ENCODE measurements at places on chromosomes 1 and 21.
A peak's percentile ranks its signal among the peaks of the same experiment; 100 is the strongest.

DNA sequence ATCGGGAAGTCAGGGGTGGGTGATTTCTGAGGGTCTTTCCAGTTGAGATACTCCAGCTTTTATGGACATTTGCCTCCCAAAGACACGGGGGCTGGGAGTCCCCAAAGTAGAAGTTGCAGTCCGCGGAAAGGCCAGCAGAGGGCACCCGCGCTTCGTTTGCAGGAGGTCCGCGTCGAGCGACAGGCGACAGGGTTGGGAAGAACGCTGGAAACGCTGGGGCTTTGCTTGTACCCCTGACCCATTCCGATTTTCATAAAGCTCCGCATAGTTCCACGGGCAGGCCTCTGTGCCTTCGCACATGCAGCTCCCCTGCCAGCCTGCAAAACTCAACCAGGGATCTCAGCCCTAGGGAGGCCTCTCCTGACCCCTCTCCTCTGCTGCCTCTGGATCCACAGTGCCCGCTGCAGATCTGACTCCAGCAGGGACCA lies 44.2 kb upstream of the LAPTM5 start:
- peak; percentile 87 for DNase-seq

DNA sequence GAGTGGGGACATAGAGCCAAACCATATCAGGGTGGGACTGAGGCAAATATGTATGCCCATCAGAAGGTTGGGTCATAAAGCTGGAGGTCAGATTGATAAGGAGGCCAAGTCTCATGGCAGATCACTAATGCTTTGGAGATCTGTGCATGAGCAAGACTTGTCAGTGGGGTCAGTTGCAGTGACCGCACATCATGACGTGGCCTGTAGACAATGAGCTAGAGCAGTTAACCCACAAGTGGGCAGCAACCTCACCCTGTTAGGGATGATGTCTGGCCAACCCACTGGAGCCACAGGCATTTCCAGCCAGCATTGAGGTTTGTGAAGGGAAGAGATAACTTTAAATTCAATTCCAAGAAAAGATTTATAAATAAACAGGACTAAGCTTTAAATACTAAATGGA lies 66.7 kb downstream of the XCL1 start:
- peak; percentile 53 for DNase-seq

- no peak for DNase-seq
Measured at GRCh38 chr1:10787286-10787685, 9.2 kb downstream of the CASZ1 start.

DNA sequence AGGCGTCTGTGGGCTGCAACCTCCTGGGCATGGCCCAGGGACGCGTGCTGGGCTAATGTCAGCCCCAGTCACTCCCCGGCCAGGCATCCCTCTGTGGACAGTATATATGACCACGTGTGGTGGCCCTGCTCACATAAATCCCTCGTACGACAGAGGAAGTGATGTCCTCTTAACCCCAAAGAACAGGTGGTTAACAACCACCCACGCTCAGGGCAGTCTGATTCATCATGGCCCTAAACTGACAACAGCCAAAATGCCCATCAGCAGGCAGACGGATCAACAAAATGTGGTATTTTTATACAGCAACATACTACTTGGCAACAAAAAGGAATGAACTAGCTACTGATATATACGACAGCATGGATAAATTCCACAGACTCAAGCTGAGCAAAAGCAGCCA lies 51.0 kb downstream of the ECE1 start:
- no peak for DNase-seq

DNA sequence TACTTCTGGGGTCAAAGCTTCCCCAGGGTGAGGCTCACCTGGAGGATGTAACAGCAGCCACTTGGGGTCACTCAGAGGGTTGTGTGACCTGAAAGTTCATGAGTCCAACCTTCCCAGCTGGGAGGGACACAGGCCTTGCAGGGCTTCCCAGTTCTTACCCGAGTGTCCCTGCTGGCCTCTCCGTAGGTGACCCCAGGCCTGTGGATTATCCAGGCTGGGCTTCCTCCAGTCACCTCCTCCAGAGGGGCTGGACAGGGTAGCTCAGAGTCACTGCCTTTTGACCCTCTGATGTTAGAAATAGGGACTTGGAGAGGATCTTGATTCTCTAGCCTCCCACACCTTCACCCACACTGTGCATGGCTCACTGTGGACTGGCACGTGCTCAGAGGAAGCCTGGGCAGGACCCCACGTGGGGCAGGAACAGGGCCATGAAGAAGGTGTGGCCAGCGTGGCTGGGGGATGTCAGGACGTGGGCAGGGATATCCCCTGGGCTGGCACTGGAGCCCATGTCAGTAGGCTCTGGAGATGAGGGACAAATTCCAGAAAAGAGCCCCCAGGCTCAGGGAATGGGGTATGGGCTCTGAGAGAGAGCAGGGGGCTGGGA lies 131.8 kb downstream of the ACTL8 start:
- no peak for DNase-seq

- no peak for DNase-seq
Measured at GRCh38 chr1:79310609-79311008, 304.1 kb upstream of the ADGRL4 start.

GRCh38 chr1:228101614-228101993 lies 1.5 kb downstream of the C1orf35 start:
- no peak for DNase-seq

GRCh38 chr1:234932511-234933430 lies 195.9 kb downstream of the TOMM20 start:
- no peak for DNase-seq

DNA sequence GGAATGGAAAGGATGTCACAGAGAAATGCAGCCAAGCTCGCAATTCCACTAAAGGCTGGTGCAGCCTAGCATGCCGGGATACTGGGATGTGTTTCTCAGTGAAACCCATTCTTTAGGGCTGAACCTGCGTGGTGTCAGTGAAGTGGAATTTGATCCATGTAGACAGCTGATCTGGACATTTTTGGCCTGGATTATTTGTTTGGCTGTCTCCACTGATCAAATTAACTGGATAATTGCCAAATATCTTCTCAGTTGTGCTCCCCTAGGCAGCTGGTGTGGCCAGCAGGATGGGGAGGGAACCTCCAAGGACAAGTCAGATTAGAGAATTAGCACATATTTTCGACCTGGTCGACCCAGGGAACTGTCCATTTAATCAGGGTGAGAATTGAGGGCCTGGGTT lies 318.4 kb downstream of the RPS6KC1 start:
- peak; percentile 27 for DNase-seq

DNA sequence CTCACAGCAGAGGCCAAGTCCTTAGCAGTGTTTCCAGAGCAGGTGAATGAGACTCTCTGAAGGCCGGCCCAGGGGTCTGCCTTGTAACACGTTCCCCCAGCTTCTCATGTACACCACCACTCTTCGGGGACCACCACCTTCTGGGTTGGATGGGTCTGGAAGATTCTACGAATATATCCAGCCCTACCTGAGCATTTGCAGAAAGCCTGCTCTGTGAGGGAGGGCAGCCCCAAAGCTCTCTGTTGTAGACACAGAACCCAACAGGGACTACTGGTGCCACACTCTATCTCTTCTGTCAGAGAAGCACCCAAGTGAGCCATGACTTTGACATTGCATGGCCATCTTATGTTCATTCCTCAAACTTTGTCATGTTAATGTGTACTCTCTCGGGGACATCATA lies 61.8 kb downstream of the CD247 start:
- DNase-seq: no peak

GRCh38 chr1:183986941-183987340 lies 50.6 kb downstream of the COLGALT2 start:
- no peak for DNase-seq

- DNase-seq: no peak
Measured at GRCh38 chr1:83691953-83692500, 306.9 kb downstream of the TTLL7 start.

DNA sequence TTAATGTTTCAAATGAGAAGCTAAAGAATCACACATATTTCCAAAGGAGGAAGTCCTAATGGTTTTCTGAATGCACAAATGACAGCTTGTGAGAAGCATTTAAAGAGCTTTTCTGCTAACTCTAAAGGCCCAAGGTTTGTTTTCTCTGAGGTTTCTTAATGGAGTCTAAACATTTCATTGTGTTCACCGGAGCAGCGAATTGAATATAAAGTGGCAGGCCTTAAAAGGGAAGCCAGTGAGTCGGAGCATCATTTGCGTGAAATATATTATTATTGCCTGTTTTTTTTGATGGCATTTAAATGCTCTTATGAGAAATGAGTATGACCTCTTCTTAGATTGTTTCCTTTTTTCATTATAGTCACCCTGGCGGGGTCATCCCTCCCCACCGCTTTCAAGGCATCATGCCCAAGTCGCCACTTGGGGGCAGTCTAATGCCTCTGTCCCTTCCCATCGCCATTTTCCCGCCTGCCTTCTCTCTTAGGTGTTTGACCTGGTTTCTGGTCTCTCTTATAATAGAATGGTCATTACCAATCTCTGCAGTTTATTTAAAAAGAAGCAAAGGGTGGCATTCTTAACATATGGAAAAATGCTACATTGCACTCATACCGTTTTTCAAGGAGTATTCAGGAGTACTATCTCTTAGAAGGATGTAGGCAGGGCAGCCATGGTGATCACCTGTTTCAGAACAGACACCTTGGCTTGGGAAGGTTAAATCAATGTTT lies 25.3 kb upstream of the OVAAL start:
- DNase-seq: peak; percentile 52

- no peak for DNase-seq
Measured at GRCh38 chr1:23601135-23601967, 42.0 kb upstream of the ID3 start.

DNA sequence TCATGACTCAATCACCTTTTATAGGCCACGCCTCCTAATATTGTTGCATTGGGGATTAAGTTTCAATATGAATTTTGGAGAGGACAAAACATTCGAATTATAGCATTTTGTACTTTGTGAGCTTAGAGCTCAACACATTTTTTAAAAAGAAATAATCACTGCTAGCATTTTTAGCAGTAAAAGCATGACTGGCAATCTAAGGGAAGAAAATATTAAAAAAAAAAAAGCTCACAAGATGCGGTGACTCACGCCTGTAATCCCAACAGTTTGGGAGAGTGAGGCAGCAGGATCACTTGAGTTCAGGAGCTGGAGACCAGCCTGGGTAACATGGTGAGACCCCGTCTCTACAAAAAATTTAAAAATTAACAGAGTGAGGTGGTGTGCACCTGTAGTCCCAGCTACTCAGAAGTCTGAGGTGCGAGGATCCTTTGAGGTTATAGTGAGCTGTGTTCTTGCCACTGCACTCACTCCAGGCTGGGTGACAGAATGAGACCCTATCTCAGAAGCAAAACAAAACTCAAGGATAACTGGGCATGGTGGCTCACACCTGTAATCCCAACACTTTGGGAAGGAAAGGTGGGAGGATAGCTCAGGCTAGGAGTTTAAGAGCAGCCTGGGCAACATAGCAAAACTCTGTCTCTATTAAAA lies 28.8 kb upstream of the DIPK1A start:
- DNase-seq: no peak

DNA sequence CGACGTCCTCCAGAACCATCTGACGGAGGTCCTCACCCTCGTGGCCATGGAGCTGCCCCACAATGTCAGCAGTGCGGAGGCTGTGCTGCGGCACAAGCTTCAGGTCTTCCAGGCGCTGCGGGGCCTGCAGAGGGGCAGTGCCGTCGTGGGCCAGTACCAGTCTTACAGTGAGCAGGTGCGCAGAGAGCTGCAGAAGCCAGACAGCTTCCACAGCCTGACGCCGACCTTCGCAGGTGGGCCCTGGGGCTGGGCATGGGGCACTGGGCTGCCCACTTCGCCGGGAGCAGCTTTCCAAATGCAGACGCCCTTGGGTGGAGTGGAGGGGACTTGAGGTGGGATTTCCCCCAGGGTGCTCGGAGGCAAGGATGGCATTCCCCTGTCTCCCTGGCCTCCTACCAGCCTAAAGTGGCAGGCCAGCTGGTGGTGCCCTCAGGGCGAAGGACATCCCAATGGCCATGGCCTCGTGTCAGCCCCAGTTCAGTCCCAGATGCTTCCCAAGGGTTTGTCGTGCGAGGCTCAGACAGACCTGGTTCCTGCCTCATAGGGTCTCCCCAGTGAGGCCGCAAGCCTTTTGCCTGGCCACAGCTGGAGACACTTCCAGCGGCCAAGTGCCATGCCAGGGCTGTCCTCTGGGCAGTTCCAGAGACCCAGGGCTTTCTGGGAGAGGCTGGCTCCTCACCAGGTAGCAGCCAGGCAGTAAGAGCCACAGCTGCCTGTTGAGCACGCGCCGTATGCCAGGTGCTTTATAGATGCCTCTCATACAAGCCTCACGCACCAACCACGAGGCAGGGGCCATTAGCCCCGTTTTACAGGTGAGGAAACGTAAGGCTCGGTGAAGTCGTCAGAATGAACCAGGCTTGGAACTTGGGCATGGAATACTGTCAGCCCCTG lies 27.8 kb downstream of the H6PD start:
- DNase-seq: no peak

GRCh38 chr21:25171438-25171837 lies 435.8 kb downstream of the MRPL39 start:
- DNase-seq: no peak

DNA sequence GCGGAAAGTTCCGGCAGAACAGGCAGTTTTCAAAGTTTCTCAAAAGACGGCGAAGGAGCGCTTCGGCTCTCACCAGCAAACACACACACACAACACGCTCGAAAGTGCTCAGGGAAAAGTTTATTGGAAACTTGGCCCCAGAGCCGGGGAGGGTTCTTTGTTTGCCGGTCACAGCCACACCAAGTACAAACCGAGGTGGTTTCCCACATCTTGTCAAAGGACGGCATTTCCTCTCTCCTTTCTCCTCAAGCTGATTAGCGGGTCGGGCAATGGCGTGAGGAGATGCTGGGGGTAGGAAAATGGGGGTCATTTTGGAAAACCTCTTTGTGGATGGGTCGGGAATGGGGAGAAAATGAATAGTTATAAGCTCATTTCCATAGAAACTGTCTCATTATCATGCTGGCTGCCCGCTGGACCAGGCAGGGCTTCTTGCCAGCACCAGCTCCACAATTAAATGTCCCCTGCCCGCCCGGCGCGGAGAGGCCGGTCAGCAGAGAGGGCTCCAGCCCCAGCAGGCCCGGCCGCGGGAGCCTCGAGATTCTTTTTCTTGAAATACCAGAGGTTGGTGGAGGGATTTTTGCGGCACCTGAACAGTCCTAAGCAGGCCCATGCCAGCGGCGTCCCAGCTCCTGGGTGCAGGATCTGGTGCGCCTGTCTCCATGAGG lies 92.3 kb downstream of the PRDM16 start:
- DNase-seq: no peak

GRCh38 chr1:156406251-156406650 lies 37.2 kb downstream of the RHBG start:
- no peak for DNase-seq

- no peak for DNase-seq
Measured at GRCh38 chr1:38608202-38608864, 251.2 kb downstream of the RRAGC start.

DNA sequence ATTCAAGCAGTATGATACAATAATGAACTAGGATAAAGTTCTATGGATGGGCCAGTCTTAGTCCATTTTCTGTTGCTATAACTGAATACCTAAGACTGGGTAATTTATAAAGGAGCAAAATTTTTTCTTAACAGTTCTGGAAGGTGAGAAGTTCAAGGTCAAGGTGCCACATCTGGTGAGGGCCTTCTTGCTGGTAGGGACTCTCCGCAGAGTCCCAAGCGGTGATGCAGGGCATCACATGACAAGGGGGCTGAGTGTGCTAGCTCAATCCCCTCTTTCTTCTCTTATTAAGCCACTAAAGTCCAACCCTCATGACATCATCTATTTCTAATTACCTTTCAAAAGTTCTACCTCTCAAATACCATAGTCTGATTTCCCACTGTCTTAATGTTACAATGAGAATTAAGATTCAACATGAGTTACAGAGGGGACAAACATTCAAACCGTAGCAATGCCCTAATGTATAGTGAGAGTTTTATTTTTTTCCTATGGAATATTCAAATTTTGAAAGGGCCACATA lies 92.2 kb upstream of the QSOX1 start:
- no peak for DNase-seq

- no peak for DNase-seq
Measured at GRCh38 chr1:108575375-108575774, 15.5 kb downstream of the EEIG2 start.

GRCh38 chr1:90580176-90580575 lies 136.9 kb downstream of the BARHL2 start:
- DNase-seq: no peak
